ENCODE measurements at places on chromosomes 5 and 9. TPM values are rescaled to one million over a fixed set of nuclear protein-coding genes. Genes with fewer than 3 reads are reported as not detected.

- no peak for DNase-seq
These were observed 50.0 kb downstream of the DMRT2 start for GRCh38 chr9:1100201-1100600.

Gene ZNF462
- 8.8 TPM for total RNA-seq

DNA sequence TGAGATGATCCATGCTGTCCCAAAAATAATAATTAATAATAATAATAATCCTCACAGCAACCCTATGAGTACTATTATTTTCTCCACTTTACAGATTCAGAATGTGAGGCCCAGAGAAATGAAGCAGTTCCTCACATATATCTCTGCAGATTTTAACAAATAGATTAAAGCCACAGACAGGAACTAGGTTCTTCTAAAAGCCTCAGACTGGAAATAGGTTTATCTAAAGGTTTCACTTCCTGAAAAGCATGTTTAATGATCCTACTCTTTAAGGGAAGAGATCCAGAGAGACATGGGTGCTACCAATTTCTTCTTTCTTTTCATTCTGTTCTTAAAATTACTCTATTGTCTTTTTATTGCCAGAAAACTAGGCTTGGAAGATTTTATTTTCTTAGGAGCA lies 1079.4 kb upstream of the COX7C start:
- DNase-seq, result no peak

DNA sequence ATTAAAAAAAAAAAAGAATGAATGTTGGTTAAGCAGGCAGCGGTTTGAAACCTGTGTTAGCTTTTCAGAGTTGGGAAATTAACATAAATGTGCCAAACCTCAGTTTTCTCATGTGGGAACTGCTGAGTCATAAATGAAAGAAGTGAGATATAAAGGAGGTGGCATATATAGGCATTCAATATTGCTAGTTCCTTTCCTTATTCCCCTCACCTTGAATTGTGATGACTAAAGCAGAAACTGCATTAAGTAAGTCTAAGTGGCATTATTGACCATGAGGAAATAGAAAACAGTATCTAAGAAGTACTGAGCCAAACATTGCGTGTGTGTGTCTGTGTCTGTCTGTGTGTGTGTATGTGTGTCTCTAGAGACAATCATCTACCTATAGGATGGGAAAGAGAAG lies 691.2 kb downstream of the TLR4 start:
- DNase-seq, result no peak

GRCh38 chr5:54895816-54896341 lies 89.5 kb downstream of the ESM1 start:
- DNase-seq, result peak; percentile 79

DNA sequence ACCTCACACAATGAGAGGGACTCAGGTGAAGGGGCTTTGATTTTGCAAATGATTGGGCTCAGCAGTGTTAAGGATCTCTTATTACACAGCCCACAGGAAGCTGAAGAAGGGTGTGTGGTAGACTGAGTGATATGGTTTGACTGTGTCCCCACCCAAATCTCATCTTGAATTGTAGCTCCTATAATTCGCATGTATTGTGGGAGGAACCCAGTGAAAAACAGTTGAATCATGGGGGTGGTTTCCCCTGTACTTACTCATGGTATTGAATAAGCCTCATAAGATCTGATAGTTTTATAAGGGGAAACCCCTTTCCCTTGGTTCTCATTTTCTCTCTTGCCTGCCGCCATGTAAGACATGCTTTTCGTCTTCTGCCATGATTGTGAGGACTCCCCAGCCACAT lies 132.5 kb upstream of the FBXL7 start:
- DNase-seq, result no peak

Gene CCNO
- 0.24 TPM for total RNA-seq

Gene OR2K2
- not detected for total RNA-seq

GRCh38 chr5:163565931-163566608 lies 60.7 kb downstream of the MAT2B start:
- no peak for DNase-seq

DNA sequence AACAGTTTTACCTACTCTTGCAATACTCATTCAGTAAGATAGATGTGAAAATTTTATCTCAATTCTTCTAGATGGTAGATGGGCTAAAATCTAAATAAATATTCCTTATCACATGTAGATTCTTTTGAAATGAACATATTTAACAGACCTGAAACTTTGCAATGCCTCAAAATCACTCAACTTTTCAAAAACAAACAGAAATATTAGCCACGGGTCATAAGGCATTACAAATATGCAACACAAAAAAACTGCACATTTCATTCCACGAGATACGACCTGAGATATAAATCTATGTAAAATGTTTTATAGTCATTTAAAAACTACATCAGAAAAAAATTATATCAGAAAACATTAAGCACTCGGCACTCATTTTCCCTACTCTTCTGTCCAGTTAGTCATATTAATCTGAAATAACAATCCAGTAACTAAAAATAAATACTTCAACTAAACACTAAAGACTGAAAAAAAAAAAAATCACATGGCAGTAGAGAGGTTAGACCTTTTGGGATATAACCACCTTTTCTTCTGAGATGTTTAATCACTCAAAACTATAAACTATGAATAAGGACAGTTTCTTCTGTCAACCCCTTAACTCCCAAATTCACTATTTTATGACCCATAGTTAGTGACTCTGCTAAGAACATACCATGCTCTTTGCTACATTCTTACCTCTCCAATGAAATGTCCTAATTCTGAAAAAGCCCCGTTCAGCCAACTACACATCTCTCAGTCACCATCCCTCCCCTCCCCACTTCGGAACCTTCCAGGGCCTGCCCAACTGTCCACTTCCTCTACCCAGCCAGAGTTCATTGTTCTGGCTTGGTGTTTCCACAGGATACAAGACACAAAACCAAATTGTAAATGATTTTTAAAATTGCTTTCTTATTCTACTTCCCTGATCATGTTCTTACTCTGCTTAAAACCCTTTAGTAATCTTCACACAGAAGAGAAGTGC lies 6.4 kb downstream of the HOMER1 start:
- DNase-seq, result no peak

Gene ARID3C
- total RNA-seq, result 0.26 TPM

GRCh38 chr5:171450423-171451331 lies 31.2 kb downstream of the FGF18 start:
- no peak for DNase-seq

Gene TTC23L
- total RNA-seq, result 0.40 TPM

- DNase-seq, result no peak
These were observed 149.8 kb upstream of the PPP1R26 start for GRCh38 chr9:135329571-135330306.

DNA sequence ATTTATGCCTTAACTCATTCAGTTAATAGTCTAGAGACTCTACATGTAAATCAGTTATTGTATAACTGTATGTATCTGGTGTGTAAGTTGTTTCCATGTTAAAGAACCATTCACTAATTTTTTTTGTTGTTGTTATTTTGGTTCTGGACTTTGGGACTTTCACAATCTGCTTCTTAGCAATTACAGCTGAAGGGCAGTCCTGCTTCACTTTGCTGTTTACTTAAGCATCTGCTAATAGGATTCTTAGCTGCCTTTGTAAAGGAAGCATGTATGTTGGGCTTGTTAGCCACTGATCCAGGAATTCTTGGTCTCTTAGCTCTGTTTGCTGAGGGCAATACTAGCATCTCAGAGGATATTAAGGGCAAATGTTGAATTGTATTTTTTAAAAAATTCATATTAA lies 97.0 kb downstream of the FOCAD start:
- DNase-seq, result no peak

GRCh38 chr5:65161655-65162054 lies 320.1 kb downstream of the ADAMTS6 start:
- DNase-seq, result no peak

Gene CEP72
- 8.9 TPM for total RNA-seq

Gene RNF180
- 5.5 TPM for total RNA-seq

Data from SK-MEL-5 (cell line).